ENCODE measurements at places on chromosomes 7 and 10.

GRCh38 chr7:40520986-40521738, 386.4 kb downstream of the SUGCT start:
- no peaks in the 10 kb centered on the region for H3K27me3 ChIP-seq
- H3K27ac ChIP-seq, result no peak overlapping the region
- H3K4me1 ChIP-seq, result no peaks in the 10 kb centered on the region

DNA sequence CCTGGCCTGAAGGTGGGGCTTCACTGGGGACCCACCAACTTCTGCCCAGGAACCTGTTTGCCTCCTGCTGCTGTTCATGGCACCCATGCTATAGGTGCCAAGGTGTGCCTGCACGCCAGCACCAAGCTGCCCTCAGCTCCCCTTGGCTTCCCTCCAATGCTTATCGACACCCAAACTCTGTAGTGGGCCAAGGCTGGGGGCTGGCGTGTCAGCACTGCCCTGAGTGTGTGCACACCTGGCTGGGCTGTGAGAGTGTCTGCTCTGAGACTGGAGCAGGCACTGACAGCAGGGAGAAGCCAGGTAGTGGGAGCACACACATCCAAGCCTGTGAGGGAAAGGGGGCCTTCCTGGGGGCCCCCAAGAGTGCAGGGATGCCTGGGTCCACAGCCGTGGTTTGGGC, 43.1 kb upstream of the TUBB8 start:
- no peak for DNase-seq
- H3K36me3 ChIP-seq, result no peaks in the 10 kb centered on the region
- H3K4me3 ChIP-seq, result no peak overlapping the region
- no peak overlapping the region for H3K27ac ChIP-seq
- H3K27me3 ChIP-seq, result peaks cover 4% of the 10 kb centered on the region
- peaks cover 10% of the 10 kb centered on the region for H3K4me1 ChIP-seq

GRCh38 chr7:129783584-129783919, 169.2 kb downstream of the UBE2H start:
- H3K27ac ChIP-seq, result no peak overlapping the region
- peaks cover 74% of the 10 kb centered on the region for H3K27me3 ChIP-seq
- DNase-seq, result no peak
- H3K4me3 ChIP-seq, result peak overlapping the region; percentile 63

DNA sequence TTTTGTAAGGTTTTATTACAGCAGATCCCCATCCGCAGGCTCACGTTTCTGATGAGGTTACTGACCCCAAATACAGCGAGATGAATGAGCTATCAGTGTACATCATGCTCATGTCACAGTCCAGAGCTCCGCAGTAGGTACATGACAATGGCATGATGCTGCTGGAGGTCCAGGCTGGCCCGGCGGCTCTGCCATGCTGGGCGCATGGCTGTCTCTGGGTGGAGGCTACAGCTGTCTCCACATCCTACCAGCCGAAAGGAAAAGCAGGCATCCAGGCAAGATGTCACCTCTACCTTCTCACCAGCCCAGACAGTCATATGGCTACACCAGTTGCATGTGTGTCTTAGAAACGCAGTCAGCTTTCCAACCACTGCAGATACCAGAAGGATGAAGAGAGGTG, 90.9 kb upstream of the RNF32 start:
- no peak overlapping the region for H3K27ac ChIP-seq
- no peak for DNase-seq
- H3K4me3 ChIP-seq, result no peak overlapping the region
- peaks cover 1% of the 10 kb centered on the region for H3K36me3 ChIP-seq
- peaks cover 31% of the 10 kb centered on the region for H3K27me3 ChIP-seq
- H3K4me1 ChIP-seq, result peaks cover 6% of the 10 kb centered on the region

- peak overlapping the region; percentile 77 for H3K27ac ChIP-seq
- peaks cover 45% of the 10 kb centered on the region for H3K4me1 ChIP-seq
- no peak for DNase-seq
These were observed 12.0 kb downstream of the YWHAG start for GRCh38 chr7:76346778-76347177.

- H3K4me3 ChIP-seq, result no peak overlapping the region
- DNase-seq, result no peak
- no peaks in the 10 kb centered on the region for H3K27me3 ChIP-seq
- no peak overlapping the region for H3K27ac ChIP-seq
- peaks cover 15% of the 10 kb centered on the region for H3K4me1 ChIP-seq
These were observed 184.7 kb downstream of the EXOC4 start for GRCh38 chr7:133437544-133437943.

DNA sequence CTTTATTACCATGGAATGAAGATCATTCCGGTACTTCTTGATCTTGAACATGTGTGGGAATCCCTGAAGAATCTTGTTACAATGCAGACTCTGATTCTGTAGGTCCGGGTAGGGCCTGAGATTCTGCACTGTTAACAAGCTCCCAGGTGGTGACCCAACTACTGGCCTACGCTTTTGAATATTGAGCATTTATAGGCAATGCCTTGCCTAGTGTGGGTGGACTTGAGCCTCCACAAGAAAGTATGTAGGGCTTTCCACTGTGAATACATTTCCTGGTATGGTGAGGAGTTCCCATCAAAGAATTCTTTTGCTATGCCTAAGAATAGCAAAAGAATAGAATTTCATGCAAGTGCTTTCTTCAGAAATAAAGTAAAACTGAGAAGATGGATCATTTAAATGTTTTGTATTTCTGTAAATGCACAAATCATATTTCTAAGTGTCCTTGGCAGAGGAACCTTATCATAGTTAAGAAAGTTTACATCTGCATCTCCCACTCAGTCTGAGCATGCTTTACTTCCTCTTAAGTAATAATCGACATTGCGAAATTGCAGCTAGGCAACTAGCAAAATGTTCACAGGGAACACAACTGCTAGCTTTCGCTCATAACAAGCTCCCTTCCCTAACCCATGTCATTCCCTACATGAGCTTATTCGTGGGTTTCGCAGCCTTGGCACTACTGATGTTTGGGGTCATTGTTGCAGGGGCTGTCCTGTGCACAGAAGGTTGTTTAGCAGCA, 71.4 kb downstream of the AHR start:
- peaks cover 10% of the 10 kb centered on the region for H3K4me1 ChIP-seq
- peaks cover 7% of the 10 kb centered on the region for H3K27me3 ChIP-seq
- DNase-seq, result no peak
- no peak overlapping the region for H3K4me3 ChIP-seq
- no peaks in the 10 kb centered on the region for H3K36me3 ChIP-seq
- no peak overlapping the region for H3K27ac ChIP-seq

GRCh38 chr7:67306331-67306730, 309.7 kb downstream of the TYW1 start:
- H3K4me1 ChIP-seq, result peaks cover 13% of the 10 kb centered on the region
- H3K4me3 ChIP-seq, result no peak overlapping the region
- no peak for DNase-seq
- H3K36me3 ChIP-seq, result peaks cover 43% of the 10 kb centered on the region
- H3K27me3 ChIP-seq, result no peaks in the 10 kb centered on the region
- H3K27ac ChIP-seq, result no peak overlapping the region

DNA sequence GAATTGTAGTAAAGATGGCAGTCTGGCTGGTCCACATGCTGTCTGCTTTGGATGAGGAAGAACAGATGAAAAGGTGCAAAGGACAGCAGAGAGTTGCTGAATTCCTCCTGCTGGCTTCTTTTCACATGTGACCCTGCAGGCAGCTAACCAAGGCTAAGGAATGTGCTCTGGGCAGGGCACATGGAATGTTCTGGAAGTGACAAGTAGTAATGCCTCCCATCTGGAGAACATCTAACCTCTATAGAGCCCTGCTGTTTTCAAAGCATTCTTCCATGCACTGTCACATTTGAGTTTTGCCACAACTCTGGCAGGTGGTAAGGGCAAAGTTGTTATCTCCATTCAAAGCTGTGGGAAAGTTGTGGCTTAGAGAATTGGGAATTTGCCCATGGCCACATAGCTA, 208.8 kb downstream of the STK31 start:
- no peak overlapping the region for H3K27ac ChIP-seq
- H3K27me3 ChIP-seq, result peaks cover 10% of the 10 kb centered on the region
- no peaks in the 10 kb centered on the region for H3K36me3 ChIP-seq
- no peaks in the 10 kb centered on the region for H3K4me1 ChIP-seq
- DNase-seq, result no peak

DNA sequence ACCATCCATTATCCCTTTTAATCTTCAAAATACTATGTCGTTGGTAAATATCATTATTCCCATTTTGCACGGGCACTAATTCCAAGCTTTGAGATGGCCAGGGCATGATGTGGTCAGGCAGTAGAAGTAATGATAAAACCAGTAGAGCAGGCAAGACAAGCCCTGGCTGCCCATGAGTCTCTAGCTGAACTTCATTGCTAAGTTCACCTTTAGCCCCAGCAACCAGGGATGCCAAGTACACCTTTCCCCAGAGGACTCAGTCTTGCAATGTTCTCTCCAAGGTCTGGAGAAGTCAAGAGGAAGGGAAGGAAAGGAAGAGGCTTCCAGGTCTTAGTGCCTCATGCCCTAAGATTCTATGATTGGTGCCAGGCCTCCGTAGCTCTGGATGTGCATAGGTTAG, 203.2 kb downstream of the PLXNA4 start:
- peaks cover 25% of the 10 kb centered on the region for H3K27me3 ChIP-seq
- no peaks in the 10 kb centered on the region for H3K36me3 ChIP-seq
- no peak overlapping the region for H3K27ac ChIP-seq

- no peak overlapping the region for H3K27ac ChIP-seq
- DNase-seq, result no peak
- H3K27me3 ChIP-seq, result no peaks in the 10 kb centered on the region
These were observed 974.4 kb downstream of the NXPH1 start for GRCh38 chr7:9407816-9408215.

DNA sequence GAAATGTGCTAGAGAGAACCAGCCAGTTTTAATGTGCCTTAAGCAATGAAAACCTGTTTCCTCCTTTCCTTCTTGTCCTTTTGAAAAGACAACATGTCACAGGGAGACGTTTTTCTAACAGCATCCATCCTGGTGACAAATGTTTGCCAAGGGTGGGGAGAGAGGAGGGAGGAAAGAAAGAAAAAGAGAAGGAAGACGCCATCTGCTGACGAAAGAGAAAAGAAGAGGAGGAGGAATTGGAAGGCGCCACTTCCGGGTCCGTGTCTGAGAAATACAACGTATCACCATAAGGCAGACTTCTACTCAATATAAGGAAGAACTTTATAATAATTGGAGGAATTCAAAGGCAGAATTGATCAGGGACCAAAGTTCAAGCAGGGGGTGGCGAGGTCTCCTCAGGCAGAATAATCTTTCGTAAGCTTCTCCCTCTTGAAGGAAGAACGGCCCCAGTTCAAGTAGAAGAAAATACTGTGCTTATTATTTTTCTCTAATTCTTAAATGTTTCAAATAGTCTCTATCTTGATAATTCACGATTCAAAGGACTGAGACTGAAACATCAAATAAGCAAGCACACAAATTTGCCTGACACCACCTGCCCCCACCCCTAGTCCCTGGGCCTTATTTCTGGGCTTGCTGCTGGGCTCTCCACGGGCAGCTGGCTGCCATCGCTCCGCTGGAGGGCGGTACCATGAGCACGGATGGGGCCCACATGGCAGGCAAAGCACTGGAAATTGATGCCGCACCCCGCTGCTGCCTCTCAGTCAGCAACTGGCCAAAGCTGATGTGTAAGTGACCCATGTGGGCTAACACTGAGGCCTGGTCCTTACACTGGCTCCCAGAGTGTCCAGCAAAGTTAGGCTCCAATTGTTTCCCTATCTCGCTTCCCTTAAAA, 273.7 kb upstream of the KLF14 start:
- peak overlapping the region; percentile 90 for H3K27ac ChIP-seq
- no peaks in the 10 kb centered on the region for H3K27me3 ChIP-seq
- peaks cover 27% of the 10 kb centered on the region for H3K36me3 ChIP-seq
- H3K4me1 ChIP-seq, result peaks cover 61% of the 10 kb centered on the region
- peak; percentile 62 for DNase-seq
- peak overlapping the region; percentile 85 for H3K4me3 ChIP-seq

- H3K27ac ChIP-seq, result no peak overlapping the region
- peaks cover 2% of the 10 kb centered on the region for H3K36me3 ChIP-seq
- DNase-seq, result no peak
- no peak overlapping the region for H3K4me3 ChIP-seq
- H3K27me3 ChIP-seq, result no peaks in the 10 kb centered on the region
These were observed 466.9 kb downstream of the PTPRN2 start for GRCh38 chr7:158120716-158121115.

DNA sequence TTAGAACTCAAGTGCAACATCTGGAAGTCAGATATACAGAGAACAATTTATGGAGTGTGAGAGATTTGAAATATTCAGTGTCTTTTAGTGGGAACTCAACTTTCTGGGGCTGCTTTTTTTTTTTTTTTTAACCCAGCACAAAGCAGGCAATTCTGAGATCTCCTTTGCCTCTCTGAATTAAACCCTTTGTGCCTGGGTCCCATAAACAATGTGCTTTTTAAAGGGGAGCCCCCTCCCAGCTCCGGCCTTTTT, 146.8 kb downstream of the CELF2 start:
- peaks cover 16% of the 10 kb centered on the region for H3K36me3 ChIP-seq
- peak overlapping the region; percentile 99 for H3K27ac ChIP-seq
- no peak for DNase-seq
- no peaks in the 10 kb centered on the region for H3K27me3 ChIP-seq
- peaks cover 47% of the 10 kb centered on the region for H3K4me1 ChIP-seq
- H3K4me3 ChIP-seq, result no peak overlapping the region

All from T-helper 2 cell treated with Interferon-gamma antibody and Interleukin-4, amounts not matched to agents 5 μg/mL and 100 μg/mL, for 36 hours (primary cell).